ENCODE measurements at places on chromosomes 1 and 21.

- no peak for DNase-seq
These were observed 2.7 kb upstream of the SDHB start for GRCh38 chr1:17056551-17056950.

DNA sequence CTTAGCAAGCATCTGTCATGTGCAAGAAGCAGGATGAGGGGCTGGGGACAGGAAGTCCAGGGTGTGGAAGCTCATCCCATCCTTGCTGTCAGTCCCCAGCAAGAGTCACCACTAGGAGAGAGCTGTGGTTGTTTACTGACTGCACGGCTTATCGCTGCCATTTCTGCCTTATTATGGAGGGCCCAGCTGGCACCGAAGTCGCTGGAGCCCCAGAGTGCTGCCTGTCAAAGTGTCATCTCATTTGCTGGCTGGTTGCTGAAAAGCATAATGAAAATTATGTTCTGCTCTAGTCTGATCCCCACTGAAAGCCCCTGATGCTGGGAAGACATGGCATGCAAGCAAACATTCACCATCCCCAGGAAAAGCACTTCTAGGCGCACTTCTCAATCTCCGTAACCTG is 642.7 kb downstream of the NPHP4 start:
- no peak for DNase-seq

GRCh38 chr1:43783671-43784205 is 76.4 kb downstream of the ST3GAL3 start:
- DNase-seq = no peak

GRCh38 chr21:38173276-38174035 is 83.3 kb upstream of the KCNJ15 start:
- no peak for DNase-seq

DNA sequence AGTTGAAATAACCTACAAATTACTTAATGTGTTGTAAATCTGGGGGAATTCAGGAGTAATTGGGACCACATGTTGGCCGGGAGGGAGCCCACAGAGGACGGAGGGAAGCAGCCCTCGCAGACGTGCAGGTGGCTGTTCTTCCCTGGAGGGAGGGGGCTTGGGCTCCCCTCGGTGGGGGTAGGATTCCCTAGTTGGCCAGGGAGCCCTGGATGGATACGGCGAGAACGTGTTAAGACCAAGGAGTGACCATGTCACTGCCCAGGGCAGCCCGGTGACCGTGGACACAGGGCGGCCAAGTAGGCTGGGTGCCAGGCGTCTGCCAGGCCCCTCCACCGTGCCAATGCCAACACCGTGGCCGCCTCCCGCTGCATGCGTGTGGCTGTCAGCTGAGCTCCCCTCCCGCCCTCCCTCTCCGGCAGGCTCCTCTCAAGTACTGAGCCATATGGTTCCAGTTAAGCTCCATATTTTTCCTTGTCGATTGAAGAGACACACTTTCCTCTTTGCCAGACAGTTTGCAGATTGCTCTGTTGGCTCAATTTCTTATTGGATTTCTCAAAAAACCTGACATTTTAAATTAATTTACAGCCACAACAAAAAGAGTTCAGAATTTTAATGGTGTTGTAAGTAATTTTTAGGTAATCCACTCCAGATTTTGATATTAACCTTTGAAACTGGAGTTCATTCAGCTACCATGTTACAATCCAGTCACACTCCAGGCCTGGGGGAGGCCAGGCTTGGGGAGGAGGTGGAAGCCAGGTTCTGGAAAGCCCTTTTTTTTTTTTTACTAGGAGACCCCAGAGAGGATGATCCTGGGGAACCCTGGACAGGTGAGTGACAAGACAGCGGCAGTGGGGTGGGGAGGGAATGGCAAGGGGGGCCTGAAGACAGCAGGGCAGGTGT is 71.2 kb downstream of the CASZ1 start:
- no peak for DNase-seq

GRCh38 chr1:168585191-168585590 is 8.8 kb downstream of the XCL1 start:
- no peak for DNase-seq

GRCh38 chr1:119549719-119550132 is 42.7 kb downstream of the HSD3B1 start:
- no peak for DNase-seq

- DNase-seq = no peak
These were observed 51.0 kb downstream of the KIAA0319L start for GRCh38 chr1:35505911-35506798.

DNA sequence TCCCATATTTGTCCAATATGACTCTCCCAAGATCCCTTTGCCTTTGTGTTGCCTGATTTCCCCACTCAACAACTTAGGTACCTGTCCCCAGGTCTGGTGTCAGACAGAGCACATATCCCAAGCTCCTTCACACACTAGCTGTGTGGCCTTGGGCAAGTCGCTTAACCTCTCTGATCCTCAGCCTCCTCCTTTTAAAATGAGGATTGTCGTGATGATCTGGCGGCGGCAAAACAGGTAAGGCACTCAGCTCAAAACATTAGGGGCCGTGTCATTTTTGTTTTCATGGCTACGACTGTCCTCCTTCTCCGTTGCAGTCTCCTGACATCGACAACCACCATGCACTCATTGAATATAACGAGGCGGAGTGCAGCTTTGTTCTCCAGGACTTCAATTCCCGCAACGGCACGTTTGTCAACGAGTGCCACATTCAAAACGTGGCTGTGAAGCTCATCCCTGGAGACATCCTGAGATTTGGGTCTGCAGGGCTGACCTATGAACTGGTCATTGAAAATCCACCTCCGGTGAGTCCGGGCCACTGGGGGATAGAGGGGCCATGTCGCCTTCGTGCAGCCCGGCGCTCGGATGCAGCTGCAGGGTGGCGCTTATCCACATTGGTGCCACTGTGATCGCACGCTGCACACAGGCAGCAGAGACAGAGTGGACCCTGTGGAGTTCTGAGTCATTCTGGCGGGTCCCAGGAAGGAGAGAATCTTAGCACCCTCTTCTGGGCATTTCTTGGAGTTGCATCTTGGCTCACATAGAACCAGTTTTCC is 25.2 kb downstream of the FHAD1 start:
- peak; percentile 2 for DNase-seq

DNA sequence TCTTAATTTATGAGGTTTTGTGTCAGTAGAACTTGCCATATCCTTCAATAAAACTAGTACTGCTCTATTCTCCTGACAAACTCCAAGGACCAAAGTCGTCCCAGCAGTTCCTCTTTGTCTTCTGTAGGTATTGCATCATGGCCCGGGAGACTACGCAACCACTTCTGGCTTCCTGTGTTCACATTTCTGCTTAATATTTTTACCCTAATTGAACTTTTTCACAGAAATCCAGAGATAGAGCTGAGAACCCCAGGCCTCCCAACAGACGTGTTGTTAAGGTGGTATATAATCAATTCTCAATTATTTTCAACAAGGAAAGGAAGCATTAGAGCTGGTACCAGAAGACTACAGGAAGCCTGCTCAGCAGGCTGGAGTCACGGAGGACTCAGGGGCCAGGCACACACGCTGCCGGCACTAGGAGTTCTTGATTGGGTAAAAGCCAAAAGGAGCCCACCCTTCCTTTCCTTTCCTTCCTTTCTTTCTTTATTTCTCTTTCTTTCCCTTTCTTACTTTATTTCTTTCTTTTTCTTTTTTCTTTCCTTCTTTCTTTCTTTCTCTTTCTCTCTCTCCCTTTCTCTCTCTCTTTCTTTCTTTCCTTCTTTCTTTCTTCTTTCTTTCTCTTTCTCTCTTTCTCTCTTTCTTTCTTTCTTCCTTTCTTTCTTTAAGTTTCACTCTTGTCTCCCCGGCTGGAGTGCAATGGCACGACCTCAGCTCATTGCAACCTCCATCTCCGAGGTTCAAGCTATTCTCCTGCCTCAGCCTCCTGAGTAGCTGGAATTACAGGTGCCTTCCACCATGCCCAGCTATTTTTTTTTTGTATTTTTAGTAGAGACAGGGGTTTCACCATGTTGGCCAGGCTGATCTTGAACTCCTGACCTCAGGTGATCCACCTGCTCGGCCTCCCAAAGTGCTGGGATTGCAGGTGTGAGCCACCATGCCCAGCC is 173.7 kb downstream of the ZBTB18 start:
- DNase-seq = no peak

- DNase-seq = no peak
These were observed 79.9 kb downstream of the DMRTA2 start for GRCh38 chr1:50343323-50343722.

DNA sequence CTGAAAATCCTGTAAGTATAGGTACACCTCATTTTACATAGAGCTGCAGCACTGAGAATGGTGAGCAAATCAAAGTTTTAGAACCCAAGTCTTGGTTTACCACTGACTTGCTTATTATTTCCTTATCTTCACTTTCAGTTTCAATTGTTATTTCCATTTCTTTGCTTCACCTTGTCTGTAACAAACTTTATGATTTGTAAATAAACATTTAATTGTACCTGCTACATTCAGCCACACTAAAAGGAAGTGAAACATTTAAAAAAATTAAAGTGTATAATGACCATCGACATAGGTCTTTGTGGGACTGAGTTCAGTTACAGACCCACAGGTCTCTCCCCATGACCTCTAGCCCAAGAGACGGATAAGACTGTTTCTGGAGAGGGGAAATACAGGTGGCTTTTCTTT is 34.4 kb downstream of the LGR6 start:
- no peak for DNase-seq

- no peak for DNase-seq
These were observed 85.5 kb downstream of the CAMK2N1 start for GRCh38 chr1:20400341-20401177.

GRCh38 chr1:234969581-234970400 is 158.8 kb downstream of the TOMM20 start:
- DNase-seq = no peak

- DNase-seq = no peak
These were observed 23.4 kb downstream of the PLEKHO1 start for GRCh38 chr1:150173141-150173585.

DNA sequence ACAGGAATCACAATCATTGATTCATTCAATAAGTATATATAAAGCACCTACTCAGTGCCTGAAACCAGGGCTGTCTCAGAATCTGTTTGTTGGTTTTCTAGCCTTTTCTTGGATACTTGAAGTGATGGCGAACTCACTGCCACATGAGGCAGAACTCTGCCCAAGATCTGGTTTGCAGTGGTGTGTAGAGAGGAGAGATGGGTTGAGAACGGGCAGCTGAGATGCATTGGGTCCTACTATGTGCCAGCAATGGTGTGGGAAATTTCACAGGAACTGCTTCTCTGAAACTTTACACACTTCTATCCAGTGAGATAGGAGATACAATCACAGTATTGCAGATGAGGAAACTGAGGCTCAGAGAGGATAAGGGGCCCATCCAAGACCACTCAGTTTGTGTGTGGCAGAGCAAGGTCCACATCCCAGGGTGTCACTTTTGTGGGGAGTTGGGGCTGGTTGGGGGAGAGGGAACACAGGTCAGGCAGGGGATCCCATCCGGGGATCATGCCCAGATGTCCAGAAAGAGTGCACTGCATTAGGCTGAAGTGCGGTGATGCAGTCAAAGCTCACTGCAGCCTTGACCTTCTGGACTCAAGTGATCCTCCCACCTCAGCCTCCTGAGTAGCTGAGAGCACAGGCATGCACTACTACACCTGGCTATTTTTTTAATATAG is 83.7 kb upstream of the IFFO2 start:
- no peak for DNase-seq

DNA sequence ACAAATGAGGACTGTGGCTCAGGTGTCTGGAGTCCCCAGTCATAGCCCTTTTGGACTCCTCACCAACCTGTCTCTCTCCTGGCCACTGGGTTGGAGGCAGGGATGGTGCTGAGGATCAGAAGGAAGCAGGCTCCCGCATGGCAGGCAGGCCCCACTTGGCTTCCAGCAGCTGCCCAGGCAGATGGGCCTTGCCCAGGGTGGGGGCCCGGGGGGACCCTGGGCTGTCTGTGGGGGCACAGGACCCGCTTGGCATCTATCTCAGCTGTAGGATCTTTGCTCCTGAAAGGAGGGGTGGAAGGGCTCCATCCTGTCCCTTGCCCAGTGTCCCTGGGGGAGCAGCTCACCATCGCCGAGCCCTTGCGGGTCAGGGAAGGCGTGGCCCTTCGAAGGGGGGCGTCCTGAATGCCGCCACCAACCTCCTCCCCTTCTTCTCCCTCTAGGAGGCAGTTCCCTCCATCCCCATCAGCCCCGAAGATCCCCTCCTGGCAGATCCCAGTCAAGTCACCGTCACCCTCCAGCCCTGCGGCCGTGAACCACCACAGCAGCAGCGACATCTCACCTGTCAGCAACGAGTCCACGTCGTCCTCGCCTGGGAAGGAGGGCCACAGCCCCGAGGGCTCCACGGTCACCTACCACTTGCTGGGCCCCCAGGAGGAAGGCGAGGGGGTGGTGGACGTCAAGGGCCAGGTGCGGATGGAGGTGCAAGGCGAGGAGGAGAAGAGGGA is 154.5 kb downstream of the PEX14 start:
- DNase-seq = no peak

GRCh38 chr1:204065174-204065985 is 7.5 kb upstream of the SOX13 start:
- DNase-seq = no peak

- no peak for DNase-seq
These were observed at the start of gene FCRL1 for GRCh38 chr1:157819896-157820295. Gene FCRL1, minus strand, starts transcription at chr1:157820120. Its CDS starts 83 bp downstream, at chr1:157820037.

DNA sequence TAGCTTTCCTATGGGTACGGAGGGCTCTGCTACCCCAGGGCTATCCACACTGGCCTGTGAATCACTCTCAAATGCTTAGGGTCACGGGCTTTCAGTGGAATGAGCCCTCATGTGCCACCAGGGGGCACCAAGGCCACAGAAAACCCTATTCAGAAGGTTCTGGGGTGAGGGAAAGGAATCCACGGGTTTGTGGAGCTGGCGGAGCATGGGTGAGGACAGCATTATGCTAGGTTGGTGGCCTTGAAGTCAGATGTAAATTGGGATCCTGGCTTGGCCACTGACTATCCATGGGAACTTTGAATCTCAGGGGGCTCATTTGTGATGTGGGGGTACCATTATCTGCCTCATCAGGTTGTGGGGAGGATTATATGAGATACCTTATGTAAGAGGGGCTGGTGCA is 5.1 kb upstream of the LAMTOR5 start:
- no peak for DNase-seq

GRCh38 chr1:82059959-82060358 is 259.2 kb downstream of the ADGRL2 start:
- DNase-seq = no peak

- DNase-seq = no peak
These were observed 66.9 kb upstream of the APOBEC4 start for GRCh38 chr1:183720028-183720427.

Measured in NCI-H1436 treated with DMSO at 0.1 percent for 48 hours (cell line).